NCI-H774 (cell line): ENCODE measurements at places on chromosomes 6 and 20.

DNA sequence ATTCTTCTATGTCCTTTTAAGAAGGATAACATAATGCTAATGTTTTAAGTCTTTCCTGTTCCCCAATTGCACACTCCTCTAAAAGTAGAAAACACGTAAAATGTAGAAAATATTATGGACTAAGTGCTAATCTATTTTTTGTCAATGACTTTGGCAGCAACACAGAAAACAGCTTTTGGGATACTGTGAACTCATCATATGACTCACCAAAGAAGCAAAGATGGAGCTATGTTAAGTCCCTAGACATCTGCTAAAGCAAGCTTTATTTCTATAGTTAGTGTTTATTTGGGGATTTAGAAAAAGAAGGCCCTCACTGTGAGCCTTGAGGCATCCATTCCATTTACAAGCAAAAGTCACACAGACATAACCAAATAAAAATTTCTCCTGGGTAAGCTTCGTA lies 23.0 kb downstream of the OPN5 start:
- DNase-seq, result no peak

- no peak for DNase-seq
Measured at GRCh38 chr6:56757588-56757984, 114.9 kb upstream of the DST start.

- DNase-seq, result peak; percentile 24
Measured at GRCh38 chr20:21100578-21101452, 5.3 kb downstream of the LINC00237 start.

- no peak for DNase-seq
Measured at GRCh38 chr6:50288881-50289280, 239.2 kb upstream of the DEFB112 start.

- DNase-seq, result no peak
Measured at GRCh38 chr20:60513141-60513540, 554.9 kb downstream of the CDH26 start.

GRCh38 chr6:170433163-170434116 lies 119.7 kb downstream of the PSMB1 start:
- no peak for DNase-seq

DNA sequence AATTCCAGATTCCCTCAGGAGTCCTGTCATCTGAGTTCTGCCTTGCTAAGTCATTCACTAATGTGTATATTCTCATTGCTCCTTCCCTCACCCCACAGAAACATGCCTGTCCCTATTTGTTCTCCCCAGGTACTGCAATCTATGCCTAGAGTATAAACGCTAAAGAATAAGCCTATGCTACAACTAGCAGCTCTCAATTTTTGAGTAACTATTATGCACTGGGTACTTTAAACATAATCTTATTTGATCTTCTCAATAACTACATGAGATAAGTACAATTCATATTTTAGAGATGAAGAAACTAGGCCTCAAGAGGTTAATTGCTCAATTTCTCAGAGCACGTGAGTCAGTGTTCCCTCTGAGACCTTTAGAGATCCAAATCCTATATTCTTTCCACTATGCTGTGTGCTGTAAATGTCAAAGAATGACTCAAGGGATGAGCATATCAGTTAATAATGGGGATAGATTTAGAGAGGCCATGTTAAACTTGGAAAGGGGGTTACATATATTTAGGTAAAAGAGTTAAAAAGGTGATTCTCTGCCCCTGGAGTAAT lies 423.8 kb upstream of the ADGRB3 start:
- DNase-seq, result no peak

GRCh38 chr6:138498629-138499302 lies 528 bp downstream of the NHSL1 start:
- no peak for DNase-seq

DNA sequence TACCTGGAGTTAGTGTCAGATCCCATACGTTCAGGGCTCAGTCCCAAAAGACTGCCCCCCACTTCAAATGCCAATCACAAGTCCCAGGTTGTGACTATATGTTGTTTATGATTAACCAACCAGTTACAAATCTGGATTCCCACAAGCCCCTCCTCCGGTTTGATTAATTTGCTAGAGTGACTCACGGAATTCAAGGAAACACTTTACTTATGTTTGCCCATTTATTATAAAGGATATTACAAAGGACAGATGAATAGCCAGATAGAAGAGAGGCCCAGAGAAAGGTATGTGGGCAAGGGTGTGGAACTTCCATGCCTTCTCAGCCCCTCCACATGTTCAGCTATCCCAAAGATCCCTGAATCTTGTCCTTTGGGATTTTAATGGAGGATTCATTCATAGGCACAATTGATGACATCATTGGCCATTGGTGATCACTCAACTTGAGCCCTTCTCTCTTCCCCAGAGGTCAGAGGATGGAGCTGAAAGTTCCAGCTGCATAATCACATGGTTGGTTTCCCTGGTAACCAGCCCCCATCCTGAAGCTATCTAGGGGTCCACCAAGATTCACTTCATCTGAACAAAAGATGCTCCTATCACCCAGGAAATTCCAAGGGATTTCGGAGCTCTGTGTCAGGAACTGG lies 2.0 kb downstream of the ECT2L start:
- no peak for DNase-seq

- no peak for DNase-seq
Measured at GRCh38 chr6:53845280-53846195, 50.7 kb downstream of the LRRC1 start.

DNA sequence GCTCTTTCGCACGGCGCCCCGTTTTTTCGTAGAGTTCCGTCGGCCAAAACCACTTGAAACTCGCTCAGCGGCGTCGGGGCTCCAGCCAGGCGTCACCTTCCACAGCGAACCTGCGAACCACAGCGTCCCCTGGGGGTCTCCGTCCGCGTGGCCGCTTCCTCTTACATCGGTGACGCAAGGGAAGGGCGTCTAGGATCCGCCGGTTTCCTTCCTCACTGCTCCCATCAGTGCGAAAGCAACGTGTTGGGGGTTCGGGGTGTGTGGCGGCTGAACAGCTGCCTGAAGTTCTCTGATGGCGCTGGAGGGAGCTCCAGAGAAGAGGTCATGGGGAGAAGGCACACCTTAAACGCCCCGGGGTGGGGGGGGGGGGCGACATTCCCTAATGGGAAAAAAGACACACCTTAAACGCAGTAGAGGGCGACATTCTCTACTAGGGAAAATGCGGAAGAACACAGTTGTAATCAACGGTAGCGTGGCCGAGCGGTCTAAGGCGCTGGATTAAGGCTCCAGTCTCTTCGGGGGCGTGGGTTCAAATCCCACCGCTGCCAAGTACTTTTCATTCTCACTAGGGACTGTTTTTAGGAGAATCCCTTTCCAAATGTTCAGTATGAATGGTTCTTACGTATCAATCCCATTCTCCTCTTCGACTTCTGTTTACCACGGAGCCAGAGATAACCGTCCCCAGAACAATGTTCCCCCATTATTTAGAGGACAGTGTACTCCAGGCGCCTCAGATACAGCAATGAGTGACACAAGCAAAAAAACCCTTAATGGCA lies 16.4 kb downstream of the ZNF311 start:
- no peak for DNase-seq

GRCh38 chr6:89615882-89616281 lies 22.7 kb downstream of the LYRM2 start:
- no peak for DNase-seq

DNA sequence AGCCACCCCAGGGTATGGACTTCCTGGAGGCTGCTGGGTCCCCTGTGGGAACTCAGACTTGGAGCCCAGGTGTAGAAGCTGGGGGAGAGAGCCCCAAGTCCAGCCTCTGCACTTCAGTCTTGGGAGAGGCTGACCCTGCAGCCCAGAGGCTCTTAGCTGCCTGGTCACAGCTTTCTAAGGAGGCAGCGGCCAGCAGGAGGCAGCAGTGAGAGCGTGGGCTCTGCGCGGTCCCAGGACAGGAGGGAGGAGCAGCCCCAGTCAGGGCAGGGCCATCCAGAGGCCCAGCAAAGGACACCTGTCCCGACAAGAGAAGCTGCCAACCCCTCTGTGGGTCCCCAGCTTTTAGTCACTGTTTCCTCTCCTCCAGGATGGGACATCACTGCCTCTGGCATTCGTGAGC lies 9.4 kb downstream of the TREML2 start:
- no peak for DNase-seq

GRCh38 chr6:53944543-53944942 lies 149.7 kb downstream of the LRRC1 start:
- no peak for DNase-seq
